Dermis microvascular lymphatic vessel endothelial cell (primary cell): ENCODE measurements at places on chromosomes 7 and 10. TPM values are rescaled to one million over a fixed set of nuclear protein-coding genes. Genes with fewer than 3 reads are reported as not detected.

GRCh38 chr7:128791972-128792327 lies 182 bp downstream of the CCDC136 start:
- DNase-seq = no peak

DNA sequence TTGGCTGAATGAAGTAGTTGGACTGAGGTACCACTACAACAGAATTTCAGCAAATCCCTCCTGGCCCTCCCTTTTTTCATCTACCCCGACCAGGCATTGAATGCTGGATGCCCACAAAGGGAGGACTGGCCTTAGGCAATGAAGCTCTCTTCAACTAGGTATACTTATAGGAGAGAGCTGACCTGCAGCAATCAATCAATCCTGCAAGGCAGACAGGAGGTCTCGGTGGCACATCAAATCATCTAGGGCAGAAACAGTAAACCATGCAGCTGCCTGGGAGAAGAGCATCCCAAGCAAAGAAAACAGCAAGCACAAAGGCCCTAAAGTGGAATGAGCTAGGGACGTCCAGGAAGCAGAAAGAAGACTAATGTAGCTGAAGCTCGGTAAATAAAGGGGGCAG lies 2.4 kb upstream of the ABRAXAS2 start:
- DNase-seq = no peak

GRCh38 chr7:16961641-16962040 lies 79.9 kb upstream of the AGR3 start:
- no peak for DNase-seq

- DNase-seq = no peak
These were observed at the start of the genes DYDC1 and DYDC2 for GRCh38 chr10:80356563-80356988. TSS of gene DYDC1 (minus strand) at chr10:80356755. CDS start at chr10:80352601, 4,154 bp downstream. TSS of gene DYDC2 (plus strand) at chr10:80356781. CDS start at chr10:80362444, 5,663 bp downstream.

Gene FRMPD2
- total RNA-seq = 0.13 TPM in 2 replicates

DNA sequence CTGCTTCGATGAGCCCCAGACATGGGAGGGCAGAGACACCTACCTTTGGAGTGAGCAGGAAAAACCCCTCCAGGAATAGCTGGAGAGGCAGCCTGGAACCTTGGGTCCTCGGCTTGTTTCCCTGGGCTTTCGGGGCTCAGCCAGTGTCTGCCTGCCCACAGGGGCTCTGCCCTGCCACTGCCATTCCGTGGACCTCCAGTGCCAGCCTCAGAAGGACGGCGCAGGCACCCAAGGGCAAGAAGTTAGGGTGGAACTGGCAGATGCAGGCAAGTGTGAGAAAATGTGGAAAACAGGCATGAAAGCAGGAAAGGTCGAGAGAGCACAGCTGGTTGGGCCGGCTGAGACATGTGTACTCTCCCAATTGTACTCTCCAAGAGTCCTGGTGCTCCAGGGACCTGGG lies 281.5 kb downstream of the GRID1 start:
- DNase-seq = no peak

GRCh38 chr7:129515381-129515780 lies 13.1 kb downstream of the SMKR1 start:
- no peak for DNase-seq

Gene CHAT
- not detected in 2 replicates for total RNA-seq
